Nasal cavity respiratory epithelium epithelial cell of viscerocranial mucosa (primary cell): ENCODE measurements at places on chromosomes 7 and 10. TPM values are rescaled to one million over a fixed set of nuclear protein-coding genes. Genes with fewer than 3 reads are reported as not detected.

Gene SLC13A1
- total RNA-seq = not detected in 2 replicates

Gene PTPRZ1
- 15.4 and 17.7 TPM in 2 replicates for total RNA-seq

Gene FGFBP3
- total RNA-seq = 0.21 and 0.34 TPM in 2 replicates

Gene DENND2A
- not detected in 2 replicates for total RNA-seq

Gene ZNF316
- total RNA-seq = 16.1 and 30.9 TPM in 2 replicates

Gene ZNF239
- total RNA-seq = 2.7 and 4.2 TPM in 2 replicates

Gene HSPB1
- total RNA-seq = 91.9 and 557 TPM in 2 replicates

Gene GPR146
- total RNA-seq = 0.68 and 1.2 TPM in 2 replicates

Gene ZNF722
- total RNA-seq = not detected in 2 replicates

Gene C7orf33
- not detected in 2 replicates for total RNA-seq

Gene AZGP1
- 1.0 and 1.3 TPM in 2 replicates for total RNA-seq

Gene CUZD1
- 0.34 and 0.93 TPM in 2 replicates for total RNA-seq

Gene HOXA4
- total RNA-seq = not detected in 2 replicates

Gene PNLIPRP3
- 29.0 and 171 TPM in 2 replicates for total RNA-seq

Gene ADAM12
- total RNA-seq = 0.28 TPM in 1 of 2 replicates, not detected in the other

Gene C10orf67
- total RNA-seq = under 0.01 TPM in 1 of 2 replicates, not detected in the other

Gene TMEM236
- under 0.01 and 0.07 TPM in 2 replicates for total RNA-seq

Gene RPP30
- 25.6 and 29.7 TPM in 2 replicates for total RNA-seq

Gene ZNF804B
- not detected in 2 replicates for total RNA-seq

Gene LRRC4
- 0.34 and 1.4 TPM in 2 replicates for total RNA-seq

Gene PNLIP
- not detected in 2 replicates for total RNA-seq

Gene LRRD1
- under 0.01 and 0.14 TPM in 2 replicates for total RNA-seq

Gene HIP1
- total RNA-seq = 5.8 and 7.2 TPM in 2 replicates

Gene FAM221A
- 2.1 and 4.4 TPM in 2 replicates for total RNA-seq

Gene CPA2
- not detected in 2 replicates for total RNA-seq
